ENCODE measurements at places on chromosomes 5 and 9. TPM values are rescaled to one million over a fixed set of nuclear protein-coding genes. Genes with fewer than 3 reads are reported as not detected.

DNA sequence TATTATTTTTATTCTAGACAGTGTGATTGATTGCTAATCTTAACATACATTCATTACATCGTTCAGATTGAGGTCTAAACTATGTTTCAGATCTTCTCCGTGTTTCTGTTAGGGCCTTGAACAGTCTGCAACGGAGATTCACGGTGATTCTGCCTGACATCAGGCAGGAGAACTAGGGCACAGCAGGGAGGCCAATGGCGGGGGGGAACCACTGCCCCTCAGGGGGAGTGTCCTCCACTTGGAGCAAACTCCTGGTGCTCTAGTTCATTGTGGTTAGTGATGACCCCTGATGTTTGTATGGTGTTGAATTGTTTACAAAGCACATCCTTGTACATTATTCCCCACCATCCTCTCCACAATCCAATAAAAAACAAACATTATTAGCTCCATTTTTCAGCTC is 173.5 kb downstream of the ZNF608 start:
- no peak for DNase-seq

GRCh38 chr9:110093871-110094270 is 114.1 kb downstream of the C9orf152 start:
- no peak for DNase-seq

- no peak for DNase-seq
These were observed 11.5 kb upstream of the ALDH1B1 start for GRCh38 chr9:38380872-38381534.

The AUH gene
- 14.5 TPM for total RNA-seq

DNA sequence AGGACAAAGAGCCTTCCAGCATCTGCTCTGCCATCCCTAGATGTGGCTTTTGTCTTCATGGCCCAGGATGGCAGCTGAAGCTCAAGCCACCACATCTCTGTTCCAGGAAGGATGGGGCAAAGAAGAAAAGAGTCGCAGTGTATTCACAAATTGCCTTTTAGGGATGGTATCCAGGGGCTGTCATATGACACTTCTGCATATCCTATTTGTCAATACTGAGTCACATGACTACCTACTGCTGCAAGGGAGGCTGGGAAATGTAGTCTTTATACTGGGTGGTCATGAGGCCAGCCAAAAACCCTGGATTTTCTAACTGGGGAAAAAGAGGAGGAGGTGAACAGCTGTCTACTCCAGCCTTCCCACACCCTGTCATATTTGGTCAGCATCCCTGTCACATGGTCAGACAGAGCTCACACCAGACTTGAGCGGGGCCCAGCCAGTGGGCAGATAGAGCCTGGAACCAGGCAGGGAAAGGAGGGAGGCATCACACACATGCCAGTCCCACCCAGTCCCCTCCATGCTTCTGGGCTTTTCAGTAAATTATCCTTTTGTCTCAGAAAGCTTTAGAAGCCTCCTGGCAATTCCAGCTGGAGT is 52.0 kb downstream of the OLFM1 start:
- DNase-seq = no peak

- no peak for DNase-seq
These were observed 152.3 kb downstream of the SNX18 start for GRCh38 chr5:54669845-54670244.

Data from hematopoietic multipotent progenitor cell (in vitro differentiated cells).